Hematopoietic multipotent progenitor cell (in vitro differentiated cells): ENCODE measurements at places on chromosomes 4 and X.

DNA sequence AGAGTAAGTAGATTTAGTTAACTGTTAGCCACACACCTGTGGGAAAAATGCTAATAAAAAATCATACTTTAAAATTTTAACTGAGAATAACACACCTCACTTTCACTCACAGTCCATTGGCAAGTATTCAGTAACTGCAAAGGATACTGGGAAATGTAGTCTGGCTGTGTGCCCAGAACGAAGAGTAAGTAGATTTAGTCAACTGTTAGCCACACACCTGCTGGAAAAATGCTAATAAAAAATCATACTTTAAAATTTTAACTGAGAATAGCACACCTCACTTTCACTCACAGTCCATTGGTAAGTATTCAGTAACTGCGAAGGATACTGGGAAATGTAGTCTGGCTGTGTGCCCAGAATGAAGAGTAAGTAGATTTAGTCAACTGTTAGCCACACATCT is 178.4 kb upstream of the NWD2 start:
- DNase-seq, result no peak

DNA sequence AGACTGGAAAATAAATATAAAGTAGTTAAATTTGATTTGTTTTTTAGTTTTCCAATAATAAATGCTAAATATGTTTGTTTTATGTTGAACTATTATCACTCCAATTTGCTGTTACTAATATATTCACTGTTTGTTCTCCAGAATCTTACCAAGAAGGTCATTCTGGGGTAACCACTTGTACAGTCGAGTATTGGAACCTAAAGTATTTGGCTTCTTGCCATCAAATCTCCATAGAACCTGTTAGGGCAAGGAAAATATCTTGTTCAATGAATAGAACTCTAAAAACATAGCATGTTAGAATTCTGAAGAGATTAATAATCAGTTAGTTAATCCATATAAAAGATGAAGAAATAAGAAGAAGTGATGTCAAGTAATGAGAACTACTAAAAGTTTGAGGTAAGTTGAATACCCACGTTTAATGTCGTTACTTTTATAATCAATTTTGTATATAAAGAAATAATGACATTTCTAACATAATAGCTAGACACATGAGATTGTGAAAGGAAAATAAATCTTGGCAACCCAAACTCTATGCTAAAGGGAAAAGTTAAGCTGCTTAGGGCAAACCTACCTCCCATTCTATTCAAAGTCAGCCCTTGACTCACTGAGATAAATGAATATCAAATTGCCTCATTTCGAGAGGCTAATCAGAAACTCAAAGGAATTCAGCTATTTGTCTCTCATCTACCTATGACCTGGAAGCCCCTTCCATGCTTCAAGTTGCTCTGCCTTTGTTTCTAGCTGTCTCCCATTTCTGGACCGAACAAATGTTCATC is 15.3 kb downstream of the UGT2B15 start:
- DNase-seq, result no peak

DNA sequence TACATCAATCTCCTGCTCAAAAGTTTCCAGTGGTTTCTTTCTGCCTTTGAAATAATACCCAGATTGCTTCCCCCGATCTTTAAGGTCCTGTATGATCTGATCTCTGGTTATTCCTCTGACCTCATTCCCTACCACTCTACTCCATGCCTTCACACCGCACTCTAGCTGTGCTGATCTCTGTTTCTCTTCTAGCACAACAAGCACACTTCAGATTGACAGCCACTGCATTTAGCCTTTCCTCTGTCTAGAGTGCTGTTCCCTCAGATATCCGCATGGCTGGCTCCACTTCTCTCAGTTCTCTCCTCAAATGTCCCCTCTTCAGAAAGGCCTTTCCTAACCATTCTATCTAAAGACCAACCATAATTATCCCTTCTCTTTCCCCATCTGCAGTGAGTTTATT is 370.4 kb upstream of the FGF13 start:
- DNase-seq, result no peak

- DNase-seq, result no peak
Observed at GRCh38 chrX:97234471-97235081, 350.9 kb downstream of the RPA4 start.
